Fibroblast of villous mesenchyme (primary cell): ENCODE measurements at places on chromosomes 16 and 17. TPM values are rescaled to one million over a fixed set of nuclear protein-coding genes. Genes with fewer than 3 reads are reported as not detected.
A peak's percentile ranks its signal among the peaks of the same experiment; 100 is the strongest.

DNA sequence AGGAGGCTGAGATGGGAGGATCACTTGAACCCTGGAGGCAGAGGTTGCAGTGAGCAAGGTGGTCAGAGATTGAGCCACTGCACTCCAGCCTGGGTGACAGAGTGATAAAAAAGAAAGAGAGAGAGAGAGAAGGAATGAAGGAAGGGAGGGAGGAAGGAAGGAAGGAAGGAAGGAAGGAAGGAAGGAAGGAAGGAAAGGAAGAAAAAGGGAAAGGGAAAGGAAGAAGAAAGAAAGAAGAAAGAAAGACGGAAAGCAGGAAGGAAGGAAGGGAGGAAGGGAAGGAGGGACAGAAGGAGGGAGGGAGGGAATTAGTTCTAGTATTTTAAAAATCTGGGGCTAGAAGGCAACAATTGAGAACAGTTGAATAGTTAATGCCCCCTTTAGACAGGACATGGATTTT, 161.5 kb upstream of the CACNG3 start:
- DNase-seq = no peak

HSBP1 gene
- total RNA-seq = 30.2 and 39.9 TPM in 2 replicates

DNA sequence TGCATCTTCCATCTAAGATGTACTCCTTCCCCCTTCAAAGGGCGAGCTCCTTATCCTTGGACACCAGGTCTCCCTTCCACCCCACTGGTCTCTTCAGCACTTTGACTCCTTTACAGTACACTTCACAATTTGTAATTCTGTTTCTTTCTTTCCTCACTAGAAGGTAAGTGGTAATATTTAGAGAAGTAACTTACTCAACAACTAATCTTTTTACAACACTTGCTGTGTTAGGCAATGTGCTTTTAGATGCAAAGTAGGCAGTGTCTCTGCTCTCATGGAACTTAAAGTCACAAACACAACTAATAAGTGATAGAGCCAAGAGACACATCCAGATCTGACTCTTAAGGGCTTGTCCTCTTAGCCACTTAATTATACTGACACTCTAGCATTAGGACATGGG, 6.4 kb downstream of the SIAH1 start:
- DNase-seq = peak; percentile 26

DNA sequence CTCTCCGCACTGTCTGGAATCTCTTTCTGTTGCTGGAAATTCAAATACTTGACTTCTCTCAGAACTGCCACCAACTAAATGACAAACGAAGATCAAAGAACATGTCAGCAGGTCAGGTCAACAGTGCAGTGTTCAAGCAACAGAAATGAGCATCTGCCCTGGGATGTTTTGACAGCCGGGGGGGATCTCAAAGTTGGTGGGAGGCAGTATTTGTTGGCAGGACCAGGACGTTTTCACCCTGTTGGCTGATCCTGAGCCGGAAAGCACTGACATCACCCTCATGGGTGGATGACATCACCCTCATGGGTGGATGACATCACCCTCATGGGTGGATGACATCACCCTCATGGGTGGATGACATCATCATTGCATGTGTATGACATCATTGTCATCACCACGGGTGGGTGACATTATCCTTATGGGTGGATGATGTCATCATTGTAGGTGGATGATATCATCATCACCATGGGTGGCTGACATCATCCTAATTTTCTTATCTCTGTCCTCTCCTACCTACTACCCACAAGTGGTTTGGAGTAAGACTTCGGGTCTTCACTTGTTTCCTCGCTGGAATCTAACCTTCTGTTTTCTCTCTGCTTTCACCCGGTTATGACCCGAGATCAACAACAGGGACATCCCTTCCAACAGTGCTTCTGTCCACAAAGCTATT, 18.9 kb downstream of the DNAH17 start:
- peak; percentile 27 for DNase-seq

- peak; percentile 80 for DNase-seq
Observed at GRCh38 chr16:21645261-21645721, 7.1 kb downstream of the IGSF6 start.

GRCh38 chr16:55834049-55834448, 1.2 kb upstream of the CES1 start:
- DNase-seq = no peak

UBALD1 gene
- total RNA-seq = 6.9 and 10.3 TPM in 2 replicates

DNA sequence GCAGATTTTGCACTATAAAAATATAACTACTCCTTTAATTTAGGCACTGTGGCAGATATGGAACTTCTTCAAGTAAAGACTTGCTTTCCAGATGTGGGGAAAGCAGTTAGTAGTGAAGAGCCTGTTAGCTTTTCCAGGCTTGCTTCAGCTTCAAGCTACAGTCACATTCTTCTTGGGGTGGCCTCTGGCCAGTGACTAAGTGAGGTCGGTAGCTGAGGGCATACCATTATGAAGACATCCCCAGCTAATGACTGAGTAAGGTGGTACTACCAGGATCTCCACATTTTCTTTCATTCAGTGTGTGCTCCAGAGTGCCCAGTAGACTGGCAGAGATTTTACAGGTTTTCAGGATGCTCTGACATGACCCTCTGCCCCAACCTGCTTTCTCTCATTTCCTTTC, 167.1 kb upstream of the KIF2B start:
- DNase-seq = no peak

TRPV3 gene
- total RNA-seq = 0.43 and 1.3 TPM in 2 replicates

DNA sequence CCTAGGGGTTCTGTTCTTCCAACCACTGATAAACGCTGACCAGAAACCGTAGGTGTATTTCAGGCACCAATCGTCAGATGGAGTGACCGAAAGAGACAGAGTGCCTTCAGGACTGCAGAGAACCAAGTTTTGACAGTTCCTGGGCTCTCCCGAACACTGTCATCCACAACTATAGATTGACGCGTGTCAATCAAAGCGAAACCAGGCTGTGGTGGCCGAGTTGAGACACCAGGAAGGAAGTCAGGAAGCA, 11.9 kb upstream of the AURKB start:
- no peak for DNase-seq

GRCh38 chr16:47461598-47462266, 601 bp downstream of the PHKB start:
- peak; percentile 79 for DNase-seq

NOL3 gene
- 11.7 and 12.2 TPM in 2 replicates for total RNA-seq

MYLK3 gene
- under 0.01 and 0.64 TPM in 2 replicates for total RNA-seq

DNA sequence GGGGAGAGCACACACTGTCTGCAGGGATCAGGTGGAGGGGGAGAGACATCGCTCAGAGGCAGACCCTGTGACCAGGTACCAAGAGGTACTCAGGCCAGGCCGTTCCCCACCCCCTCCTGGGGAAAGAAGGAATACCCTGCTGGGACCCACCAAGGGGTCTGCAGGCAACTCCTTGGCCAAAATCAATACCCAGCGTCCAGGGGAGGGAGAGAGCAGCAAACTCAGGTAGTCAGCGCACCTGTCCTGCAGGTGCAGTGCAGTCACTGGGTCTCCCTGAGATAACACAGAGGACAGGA, 57.5 kb upstream of the DOC2B start:
- no peak for DNase-seq

DNA sequence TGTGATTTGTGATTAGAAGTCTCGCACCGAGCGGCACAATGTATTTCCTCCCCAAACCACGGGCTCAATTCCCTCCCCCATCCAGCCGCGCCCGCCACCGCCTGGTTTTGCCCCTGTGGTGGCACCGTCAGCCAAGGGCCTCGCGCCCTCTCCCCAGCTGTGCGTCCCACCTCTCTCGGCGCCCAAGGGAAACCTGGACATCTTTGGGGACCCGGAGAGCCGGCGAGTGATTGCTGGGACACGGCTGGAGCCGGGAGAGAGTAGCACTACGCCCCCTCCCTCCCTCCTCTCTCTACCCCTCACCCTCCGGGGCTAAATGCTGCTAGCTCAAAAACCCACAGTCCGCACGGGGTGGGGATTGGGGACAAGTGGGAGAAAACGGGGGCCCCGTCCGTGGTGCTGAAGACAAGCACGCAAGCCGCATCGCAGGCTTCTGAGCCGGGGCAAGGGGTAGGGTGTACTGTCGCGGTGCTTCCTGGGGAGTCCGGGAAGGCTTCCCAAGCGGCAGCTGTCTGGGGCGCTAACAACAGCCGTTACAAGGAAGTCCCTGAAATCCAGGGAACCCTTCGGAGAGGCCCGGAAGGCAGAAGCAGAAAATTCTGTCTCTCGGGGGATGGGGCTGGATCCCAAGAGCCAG, 1.4 kb downstream of the CBLN1 start:
- DNase-seq = no peak

- DNase-seq = peak; percentile 85
Observed at GRCh38 chr16:84618581-84619460, 943 bp upstream of the COTL1 start.

COG7 gene
- 23.5 and 29.4 TPM in 2 replicates for total RNA-seq

TBC1D3I gene
- 0.97 TPM in 1 of 2 replicates, not detected in the other for total RNA-seq

- DNase-seq = no peak
Observed at GRCh38 chr16:12324152-12324551, 347.6 kb downstream of the SNX29 start.

DNA sequence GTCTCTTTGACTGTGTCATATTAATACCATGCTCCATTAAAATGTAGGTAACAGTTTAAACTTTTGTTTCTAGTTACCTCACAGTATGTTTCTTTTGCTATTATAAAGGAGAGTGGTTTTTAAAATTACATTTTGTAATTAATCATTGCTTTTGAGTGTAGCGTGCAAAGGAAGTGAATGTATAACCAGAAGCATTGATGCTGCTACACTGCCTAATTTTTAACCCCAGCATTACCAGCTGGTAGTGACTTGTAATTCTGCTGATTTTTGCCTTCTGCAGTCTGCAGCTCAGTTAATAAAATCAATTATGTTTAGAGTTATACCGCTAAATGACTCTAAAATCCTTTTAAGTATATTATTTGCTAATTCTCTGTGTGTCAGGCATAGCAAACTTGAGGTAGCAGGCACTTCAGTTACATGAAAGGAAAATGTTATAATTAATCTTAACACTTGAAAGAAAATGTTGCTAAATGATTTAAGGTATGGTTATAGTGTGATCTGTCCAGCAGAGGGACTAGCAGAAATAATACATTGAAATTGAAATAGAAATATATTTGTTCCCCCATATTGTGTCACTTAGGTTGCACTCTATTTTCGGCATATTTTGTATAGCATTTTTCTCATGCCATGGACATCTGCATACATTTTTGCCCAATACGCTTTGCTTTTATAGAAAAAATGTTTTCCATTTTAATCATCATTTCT, 388.5 kb downstream of the CNTNAP4 start:
- no peak for DNase-seq

DNA sequence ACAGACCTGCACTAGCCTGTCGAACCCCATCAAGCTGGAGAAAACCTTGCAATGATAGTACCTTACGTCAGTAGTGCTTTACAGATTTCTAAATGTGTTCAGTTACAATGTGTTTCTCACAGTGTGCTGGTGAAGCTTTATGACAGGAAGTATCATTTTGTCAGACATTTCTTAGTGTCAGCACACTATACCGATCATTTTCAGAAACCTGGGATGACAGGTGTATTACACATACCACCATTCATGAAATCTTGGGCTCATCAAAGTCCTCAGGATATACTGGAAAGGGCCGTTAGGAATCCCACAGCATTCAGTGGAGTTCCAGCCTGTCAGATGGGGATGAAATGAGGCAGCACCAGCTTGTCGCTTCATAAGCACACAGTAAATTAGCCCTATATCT, 27.3 kb downstream of the TTC19 start:
- no peak for DNase-seq

- peak; percentile 54 for DNase-seq
Observed at GRCh38 chr16:19135896-19136438, 22.2 kb downstream of the ITPRIPL2 start.

DNA sequence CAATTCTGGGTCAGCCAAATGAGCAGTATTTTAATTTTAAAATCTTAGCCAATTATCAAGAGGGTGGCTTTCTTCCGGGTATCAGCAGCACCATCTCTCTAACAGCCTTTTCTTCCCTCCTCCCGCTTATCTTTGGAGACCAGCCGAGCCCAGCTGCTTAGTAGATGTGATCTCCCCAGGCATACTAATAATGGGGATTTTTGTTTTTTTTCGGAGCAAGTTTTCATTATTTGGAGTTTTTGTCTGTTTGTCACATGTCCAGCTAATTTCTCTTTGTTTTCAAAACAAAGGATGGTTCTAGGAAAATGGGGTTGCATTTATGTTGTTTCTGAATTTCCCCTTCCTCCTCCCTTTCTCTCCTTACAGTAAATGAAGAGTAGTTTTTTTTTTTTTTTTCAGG, 170.5 kb upstream of the MPHOSPH6 start:
- DNase-seq = no peak

GRCh38 chr17:51044976-51045375, 75.7 kb downstream of the SPAG9 start:
- DNase-seq = no peak

CCL11 gene
- not detected in 2 replicates for total RNA-seq

HAGH gene
- total RNA-seq = 22.5 and 24.6 TPM in 2 replicates

GRCh38 chr17:9798008-9798407, 6.6 kb upstream of the DHRS7C start:
- DNase-seq = peak; percentile 50

BRIP1 gene
- total RNA-seq = 16.1 and 22.9 TPM in 2 replicates

SGCA gene
- total RNA-seq = 0.32 TPM in 1 of 2 replicates, not detected in the other

ANKS4B gene
- not detected in 2 replicates for total RNA-seq

NPIPB9 gene
- 3.9 TPM in 2 replicates for total RNA-seq

DNA sequence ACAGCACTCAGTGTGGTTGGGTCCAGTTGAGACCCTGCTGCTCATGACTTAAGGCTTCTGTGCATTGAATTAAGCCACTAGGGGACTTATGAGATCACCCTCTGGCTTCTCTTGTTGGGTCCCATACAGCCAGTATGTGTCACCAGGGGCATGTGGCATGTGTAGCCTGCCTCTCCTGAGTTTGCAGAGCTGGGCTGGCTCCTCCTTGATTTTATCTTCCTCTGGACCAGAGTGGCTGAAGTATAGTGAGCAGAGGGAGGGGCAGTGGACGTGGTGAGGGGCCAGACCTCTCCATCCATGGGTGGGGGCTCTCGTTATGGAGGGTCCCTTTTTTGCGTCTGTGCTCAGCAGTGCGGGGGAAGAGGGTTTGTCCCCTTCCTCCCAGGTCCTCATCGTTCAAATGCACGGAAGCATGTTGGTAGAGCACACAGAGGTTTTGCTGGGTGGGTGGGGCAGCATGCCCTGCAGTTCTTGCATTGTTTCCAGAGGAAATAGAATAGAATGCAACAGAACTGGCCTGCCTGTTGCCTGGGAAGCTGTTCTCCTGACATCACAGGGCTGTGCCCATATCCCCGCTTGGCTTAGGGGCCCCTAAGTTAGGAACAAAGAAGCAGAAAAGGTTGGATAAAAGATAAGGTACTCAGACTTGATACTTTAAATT, 77.4 kb downstream of the SPECC1 start:
- DNase-seq = no peak

DNA sequence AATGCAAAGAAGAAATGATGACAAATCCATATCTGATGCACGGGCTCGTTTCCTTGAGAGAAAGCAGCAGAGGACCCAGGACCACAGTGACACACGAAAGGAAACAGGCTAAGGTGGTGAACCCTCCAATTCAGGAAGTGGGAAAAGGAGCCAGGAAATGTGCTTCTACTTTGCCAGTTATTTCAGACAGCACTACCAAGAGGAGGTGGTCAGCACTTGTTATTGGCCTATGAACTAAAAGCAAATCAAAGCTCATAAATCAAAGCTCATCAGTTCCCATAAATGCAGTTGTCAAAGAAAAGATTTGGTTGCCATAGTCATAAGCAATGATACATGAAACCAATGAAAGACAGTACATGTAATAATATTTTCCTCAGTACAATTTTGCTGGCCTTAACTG, 12.6 kb upstream of the CLTC start:
- no peak for DNase-seq
